ENCODE measurements at places on chromosomes 2 and 18.

DNA sequence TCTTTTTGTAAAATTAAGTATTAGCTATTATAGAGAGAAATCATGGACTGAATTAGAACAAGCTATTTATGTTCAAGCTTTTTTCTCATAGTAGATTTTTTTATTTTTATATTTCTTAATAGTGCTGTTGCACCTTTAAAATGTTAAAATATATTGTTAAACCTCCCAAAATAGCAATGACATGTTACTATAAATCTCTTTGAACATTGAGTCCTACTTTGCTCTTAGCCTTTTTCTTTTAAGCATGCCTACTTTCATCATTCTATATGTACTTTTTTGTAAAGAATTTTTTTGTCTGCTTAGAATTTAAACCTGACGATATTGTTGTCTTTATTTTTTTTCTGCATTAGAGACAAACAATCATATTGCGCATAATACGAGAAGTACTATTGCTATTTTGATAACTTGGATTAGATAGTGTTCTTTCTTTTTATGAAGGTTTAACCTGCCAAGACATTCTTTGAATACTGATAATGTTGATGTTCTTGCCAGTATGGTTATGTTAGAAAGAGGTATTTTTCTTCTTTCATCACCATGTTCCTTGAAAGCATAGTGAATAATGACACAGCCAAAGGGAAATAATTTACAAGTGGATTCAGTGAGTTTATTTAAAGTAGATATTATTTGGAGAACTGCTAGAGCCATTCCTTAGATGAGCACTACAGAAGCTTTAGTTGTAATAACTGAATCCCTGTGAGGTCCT is 40.6 kb downstream of the PMS1 start:
- no peak for DNase-seq

DNA sequence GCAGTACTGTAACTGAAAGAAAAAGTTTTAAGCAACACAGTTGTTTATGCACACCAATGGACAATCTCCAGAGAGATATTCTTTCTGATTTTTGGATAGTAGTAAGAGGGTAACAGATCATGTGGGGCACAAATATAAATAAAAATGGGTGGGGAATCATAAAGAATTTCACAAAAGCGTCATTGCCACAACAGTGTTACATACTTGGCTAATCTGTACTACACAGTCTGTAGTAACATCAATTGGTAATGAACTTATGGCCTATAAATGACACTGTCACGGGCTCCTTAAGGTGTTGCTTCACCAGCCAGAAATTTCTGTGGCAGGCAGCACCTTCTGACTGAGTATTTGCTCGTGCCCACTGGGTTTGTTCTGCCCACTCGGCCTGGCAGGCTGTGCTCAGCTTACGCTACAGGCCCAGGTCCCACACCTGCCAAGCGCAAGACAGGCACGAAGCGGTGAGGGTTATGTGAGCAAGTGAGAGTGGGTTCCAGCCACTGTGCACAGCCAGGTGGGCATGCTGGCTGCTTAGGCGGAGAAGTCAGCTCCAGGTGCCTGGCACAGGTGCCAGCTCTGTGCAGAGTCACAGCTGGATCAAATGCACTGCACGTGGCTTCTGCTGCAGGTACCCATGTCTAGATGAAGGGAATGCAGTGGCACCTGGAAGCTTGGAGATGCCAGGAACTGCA is 532.5 kb upstream of the SLC39A10 start:
- no peak for DNase-seq

- DNase-seq = no peak
These were observed 102.0 kb upstream of the PPP1CB start for GRCh38 chr2:28649481-28650265.

DNA sequence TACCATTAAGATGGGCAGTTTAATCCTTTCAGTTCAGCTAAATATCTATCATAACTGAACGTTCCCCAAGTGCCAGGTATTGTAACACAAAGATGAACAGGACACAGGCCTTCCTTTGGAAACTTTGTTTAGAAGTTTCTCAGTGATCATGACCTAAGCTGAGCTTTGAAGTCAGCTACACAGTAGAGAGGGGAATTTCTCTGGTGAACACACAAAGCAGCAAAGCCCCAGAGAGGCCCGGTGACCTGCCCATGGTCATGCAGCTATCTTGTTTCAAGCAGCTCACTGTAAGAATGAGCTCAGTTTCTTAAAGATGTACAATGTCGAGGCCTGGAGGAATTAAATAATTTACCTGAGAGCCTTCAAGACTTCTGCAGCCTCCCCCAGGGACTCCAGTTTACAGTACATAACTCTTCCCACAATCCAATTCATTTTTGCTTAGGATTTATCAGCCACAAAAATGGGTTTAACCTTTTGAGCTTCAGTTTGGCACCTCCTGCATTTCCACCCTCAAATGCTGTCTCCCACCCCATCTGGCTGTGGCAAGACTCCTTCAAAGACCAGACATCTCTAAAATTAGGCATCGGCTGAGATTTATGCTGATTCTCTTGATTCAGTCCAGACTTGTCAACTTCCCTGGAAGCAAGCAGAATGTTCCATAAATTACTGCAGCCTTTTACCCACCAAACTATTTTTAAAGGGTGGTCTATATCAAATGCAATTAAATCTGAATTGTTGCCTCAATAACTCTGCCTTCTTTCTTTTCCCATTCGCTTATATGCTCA is 325.6 kb downstream of the TXNL1 start:
- no peak for DNase-seq

- DNase-seq = no peak
These were observed 132.4 kb downstream of the SLC4A3 start for GRCh38 chr2:219759801-219760200.

- DNase-seq = no peak
These were observed 12.1 kb downstream of the AAK1 start for GRCh38 chr2:69631402-69631801.

- no peak for DNase-seq
These were observed 31.3 kb downstream of the EXOC6B start for GRCh38 chr2:72794572-72794971.

DNA sequence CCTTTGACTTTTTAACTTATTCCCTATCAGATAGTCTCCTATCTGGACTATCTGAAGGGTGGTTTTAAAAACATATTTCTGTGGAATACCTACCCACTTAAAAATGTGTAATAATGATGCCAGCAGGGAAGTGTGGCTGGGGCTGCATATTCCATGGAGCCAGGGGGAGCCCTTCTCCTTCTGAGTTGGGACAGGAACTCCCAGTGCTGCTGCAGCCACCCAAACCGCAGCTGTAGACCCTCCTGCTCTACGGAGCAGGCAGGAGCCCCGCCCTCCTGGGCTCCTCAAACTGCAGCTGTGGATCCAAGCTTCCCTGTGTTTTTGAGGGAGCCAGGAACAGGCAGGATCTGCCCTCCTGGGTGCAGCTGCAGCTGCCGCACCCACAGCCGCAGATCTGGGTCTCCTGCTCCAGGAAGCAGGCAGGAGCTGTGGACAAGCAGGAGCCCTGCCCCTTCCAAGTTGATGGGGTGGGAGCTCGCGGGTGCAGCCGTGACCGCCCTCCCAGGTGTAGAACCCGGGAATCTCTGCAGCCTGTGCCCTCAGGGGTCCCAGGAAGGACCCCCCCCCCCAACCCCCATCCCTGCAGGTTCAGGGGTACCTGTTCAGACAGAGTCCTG is 57.8 kb downstream of the PDK1 start:
- DNase-seq = no peak

- DNase-seq = peak; percentile 38
These were observed 1.7 kb downstream of the NCK2 start for GRCh38 chr2:105746177-105747080.

DNA sequence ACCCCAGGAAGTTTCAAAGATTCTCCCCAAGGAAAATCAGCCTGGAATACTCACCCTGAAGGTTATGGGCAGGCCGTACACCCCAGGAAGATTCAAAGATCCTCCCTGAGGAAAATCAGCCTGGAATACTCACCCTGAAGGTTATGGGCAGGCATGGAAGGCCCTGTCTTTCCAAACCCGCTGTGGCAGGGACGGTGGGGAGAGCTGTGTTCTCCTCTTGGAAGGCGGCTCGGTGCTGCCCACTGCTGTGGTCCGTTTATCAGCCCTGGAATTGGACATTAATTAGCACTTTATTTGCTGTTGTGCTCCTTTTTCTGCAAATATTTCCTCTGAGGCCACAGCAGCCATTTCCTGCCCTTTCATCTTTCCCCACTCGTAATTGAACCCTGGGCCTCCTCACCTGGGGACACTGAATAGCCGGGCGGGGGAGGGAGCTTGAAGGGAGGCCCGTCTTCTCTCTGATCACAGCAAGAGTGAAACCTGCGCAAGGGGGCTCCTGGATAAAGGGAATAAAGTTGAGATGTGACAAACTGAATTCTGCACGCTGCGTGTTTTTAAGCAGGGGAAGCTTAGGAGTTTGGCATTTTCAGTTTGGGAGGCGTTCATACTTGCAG is 308.7 kb upstream of the SALL3 start:
- DNase-seq = no peak

GRCh38 chr2:101435001-101435862 is 39.7 kb downstream of the RFX8 start:
- peak; percentile 90 for DNase-seq

DNA sequence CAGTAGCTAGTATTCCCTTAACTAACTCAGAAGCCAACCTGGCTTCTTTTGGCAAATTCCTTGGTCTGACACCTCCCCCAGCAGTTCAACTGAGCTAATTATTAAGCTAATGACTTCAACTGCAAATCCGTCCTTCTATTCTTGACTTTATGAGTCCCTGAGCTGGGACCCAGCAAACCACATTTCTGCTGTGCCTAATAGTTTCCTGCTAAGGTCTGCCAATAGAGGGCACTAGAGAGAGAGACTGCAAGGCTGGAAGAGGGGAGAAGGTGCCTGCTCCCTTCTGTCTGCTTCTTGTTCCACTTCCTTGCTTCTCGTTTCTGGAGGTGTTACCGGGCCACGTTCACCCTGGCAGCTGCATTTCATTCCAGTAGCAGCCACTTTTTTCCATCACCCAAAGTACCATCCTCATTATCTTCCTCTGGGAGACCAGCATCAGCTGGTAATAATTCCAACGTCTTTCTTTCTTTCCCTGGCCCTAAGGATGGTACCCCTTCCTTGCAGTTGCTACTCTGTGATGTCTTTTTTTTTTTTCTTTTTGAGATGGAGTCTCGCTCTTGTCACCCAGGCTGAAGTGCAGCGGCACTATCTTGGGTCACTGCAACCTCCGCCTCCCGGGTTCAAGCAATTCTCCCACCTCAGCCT is 352.0 kb downstream of the TNS1 start:
- DNase-seq = peak; percentile 85

- DNase-seq = no peak
These were observed 409.6 kb upstream of the TMEFF2 start for GRCh38 chr2:192604295-192604694.

- DNase-seq = no peak
These were observed 74.1 kb upstream of the EHBP1 start for GRCh38 chr2:62631160-62632085.

GRCh38 chr2:236748801-236749200 is 179.2 kb downstream of the ACKR3 start:
- DNase-seq = peak; percentile 46

GRCh38 chr2:159856760-159857159 is 58.8 kb upstream of the CD302 start:
- no peak for DNase-seq

- DNase-seq = no peak
These were observed 300.0 kb downstream of the GBX2 start for GRCh38 chr2:235868224-235868623.

DNA sequence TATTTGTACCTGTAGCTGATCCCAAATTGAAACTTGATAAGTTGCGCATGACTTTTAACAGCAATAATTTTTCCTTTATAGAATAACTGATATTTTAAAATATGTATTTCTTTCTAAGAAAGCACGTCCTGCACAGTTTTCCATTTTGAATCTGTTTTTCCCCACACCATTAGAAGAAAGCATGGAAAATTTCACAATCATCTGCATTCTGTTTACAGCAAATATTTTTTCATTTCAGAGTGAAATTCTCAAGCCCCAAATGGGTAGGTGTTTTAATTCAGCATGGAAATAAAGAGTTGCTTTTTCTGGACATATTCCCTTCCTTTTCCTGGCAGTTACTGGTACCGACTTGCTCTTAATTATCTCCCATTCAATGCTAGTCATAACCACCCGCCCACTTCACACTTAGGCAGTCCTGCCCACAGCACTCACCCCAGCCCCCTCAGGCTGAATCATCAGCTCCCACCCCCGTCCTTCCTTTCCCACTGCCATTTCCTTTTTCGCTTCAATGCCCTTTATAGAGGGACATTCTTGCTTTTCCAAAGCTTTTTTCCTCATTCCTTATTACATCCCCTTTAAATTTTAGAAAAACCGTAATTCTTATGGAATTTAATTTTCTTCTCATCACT is 89.2 kb upstream of the GLS start:
- no peak for DNase-seq

DNA sequence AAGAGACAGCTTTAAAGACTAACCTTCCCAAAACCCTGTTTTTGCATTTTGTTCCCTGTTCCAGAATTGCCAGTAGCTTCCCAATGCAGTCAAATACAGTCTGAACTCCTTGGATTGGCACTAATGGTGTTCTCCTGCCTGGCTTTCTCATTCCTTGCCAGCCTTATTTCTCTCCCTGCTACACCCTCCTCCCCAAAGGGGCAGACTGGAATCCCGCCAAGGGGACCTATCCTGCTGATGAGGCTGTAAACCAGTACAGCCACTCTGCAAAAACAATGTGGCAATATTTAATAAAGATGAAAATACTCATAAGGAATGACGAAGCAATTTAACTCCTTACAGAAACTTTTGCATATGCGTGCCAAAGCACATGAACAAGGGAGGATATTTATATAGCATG is 4.5 kb upstream of the SLC4A5 start:
- DNase-seq = no peak

GRCh38 chr2:65161551-65162100 is 31.7 kb upstream of the RAB1A start:
- DNase-seq = no peak

DNA sequence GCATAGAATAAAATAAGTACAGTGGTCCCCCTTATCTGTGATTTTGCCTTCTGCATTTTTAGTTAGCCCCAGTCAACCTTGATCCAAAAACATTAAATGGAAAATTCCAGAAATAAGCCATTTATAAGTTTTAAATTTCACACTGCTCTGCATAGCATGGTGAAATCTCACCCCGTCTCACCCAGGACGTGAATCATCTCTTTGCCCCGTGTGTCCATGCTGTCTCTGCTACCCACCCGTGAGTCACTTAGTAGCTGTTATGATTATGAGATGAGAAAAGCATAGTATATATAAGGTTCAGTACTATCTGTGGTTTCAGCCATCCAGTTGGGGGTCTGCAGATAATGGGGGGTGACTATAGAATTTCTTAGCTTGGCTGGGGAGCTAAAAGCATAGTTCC is 67.3 kb downstream of the RHBDD1 start:
- DNase-seq = no peak

GRCh38 chr2:70133491-70134322 is 46.4 kb downstream of the PCBP1 start:
- peak; percentile 39 for DNase-seq

- no peak for DNase-seq
These were observed 66.4 kb downstream of the DCDC2C start for GRCh38 chr2:3769766-3770165.

GRCh38 chr2:105393373-105394055 is 5.3 kb downstream of the FHL2 start:
- peak; percentile 54 for DNase-seq

GRCh38 chr18:60100778-60101177 is 201.0 kb downstream of the PMAIP1 start:
- no peak for DNase-seq

- no peak for DNase-seq
These were observed 1.3 kb downstream of the CERS6 start for GRCh38 chr2:168457190-168457895.

All from eye (tissue), 1 donor.